ENCODE measurements at places on chromosomes 3 and 15.

DNA sequence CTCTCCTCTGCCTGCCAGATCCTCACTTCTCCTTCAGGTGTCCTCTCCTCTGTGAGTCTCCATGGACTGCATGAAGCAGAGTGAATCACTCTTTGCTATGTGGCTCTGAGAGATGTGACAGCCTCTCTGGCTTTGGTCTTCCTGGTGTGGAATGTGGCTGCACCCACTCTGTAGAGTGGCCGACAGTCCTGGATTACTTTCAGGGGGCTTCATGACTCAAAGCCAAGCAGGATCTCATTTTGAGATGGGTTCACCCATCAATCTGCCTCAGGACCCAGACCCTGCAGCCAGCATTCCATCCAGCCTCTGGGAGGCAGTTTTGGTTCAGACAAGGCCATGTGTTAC is 221.9 kb upstream of the LYSMD4 start:
- no peak for DNase-seq

DNA sequence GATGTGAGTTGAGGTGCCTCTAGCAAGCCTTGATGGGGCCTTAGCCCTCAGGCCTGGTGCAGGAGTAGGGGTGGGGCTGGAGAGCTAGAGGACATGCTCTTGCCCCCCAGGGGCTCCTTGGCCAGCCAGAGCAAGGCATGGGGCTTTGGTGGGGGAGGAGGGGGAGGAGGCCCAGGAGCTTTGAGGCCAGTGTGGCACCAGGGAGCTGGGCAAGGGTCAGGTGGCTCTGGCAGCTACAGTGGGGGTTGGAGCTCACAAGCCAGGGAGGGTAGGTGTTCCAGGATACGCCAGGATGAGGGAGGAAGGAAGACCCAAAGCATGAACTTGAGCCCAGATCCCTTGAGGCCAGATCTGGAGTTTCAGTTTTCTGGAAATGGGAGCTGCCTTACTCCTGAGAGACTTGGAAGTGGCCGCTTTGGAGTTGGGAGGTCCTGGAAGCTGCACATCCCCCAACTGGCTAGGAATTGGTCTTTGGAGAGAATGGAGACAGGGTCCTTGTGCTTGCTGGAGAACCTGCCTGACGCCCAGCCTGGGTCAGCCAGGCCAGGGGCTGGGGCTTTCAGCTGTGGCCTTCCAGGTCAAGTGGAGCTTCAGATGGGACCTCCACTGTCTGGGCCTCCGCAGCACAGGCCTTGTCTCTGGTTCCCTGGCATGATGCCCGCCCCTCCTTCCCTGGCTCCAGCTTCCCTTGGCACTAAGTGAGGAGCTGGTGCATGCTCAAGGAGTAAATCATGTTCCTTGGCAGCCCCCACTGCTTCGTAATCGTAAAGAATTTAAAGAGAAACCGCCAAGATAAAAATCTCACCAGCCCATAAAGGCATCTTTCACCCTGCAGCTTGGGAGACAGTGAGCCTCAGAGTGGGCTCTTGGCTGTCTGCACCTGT is 8.7 kb downstream of the SEMA3F start:
- no peak for DNase-seq

GRCh38 chr3:71905426-71905825 is 120.5 kb upstream of the PROK2 start:
- no peak for DNase-seq

DNA sequence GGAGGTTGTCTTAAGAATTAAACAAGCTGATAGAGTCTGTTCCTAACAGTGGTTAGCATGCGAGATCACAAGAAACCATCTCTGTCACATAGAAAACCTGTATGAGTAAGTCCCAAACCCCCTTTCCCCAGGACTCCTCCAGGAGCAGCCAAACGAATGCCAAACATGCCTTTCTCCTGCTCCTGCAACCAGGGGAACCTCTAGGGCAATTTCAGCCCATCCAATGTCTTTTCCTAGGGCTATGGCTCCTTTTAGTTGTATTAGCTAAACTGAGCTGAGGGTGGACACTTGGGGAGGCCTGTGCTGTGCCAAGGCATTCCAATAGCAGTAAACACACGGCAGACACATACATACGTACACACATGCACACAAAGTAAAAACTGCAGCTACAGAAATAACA is 36.5 kb upstream of the TIMP4 start:
- no peak for DNase-seq

GRCh38 chr3:98972720-98973119 is 71.2 kb upstream of the DCBLD2 start:
- no peak for DNase-seq

- DNase-seq, result no peak
Observed at GRCh38 chr15:34318277-34319079, 19.1 kb downstream of the SLC12A6 start.

DNA sequence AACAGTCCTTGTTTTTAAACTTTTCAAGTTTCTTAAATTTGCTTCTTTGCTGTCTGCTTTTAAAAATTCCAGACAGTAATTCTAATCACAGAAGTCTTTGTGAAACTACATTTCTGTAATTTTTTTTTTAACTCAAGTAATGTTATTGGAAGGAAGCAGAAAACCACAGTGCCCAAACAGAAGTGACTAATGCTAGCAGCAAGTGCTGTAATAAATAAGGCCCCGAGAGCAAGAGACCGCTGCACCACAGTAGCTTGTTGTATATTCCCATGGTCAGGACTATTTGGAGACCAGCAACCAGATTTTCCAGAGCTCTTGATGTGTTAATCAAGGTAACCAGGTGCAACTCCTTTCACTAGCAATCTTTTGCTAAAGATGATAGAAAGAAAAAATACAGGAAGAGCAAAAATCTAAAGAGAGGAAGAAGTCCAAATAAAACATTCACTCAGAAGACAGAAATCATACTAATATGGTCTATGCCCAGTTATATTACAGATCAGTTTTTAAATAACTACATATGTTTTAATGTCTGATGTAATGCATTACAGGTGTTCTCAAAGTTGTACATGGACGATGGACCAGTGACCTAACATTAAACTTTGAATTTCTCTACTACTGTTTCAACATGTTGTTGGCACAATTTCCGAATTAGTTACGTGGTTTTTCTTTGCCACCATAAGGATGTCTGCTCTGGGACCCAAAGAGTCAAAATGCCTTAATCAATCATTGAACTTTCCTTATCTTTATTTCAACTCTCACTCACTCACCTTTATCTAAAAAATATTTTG is 36.4 kb downstream of the WWTR1 start:
- no peak for DNase-seq

DNA sequence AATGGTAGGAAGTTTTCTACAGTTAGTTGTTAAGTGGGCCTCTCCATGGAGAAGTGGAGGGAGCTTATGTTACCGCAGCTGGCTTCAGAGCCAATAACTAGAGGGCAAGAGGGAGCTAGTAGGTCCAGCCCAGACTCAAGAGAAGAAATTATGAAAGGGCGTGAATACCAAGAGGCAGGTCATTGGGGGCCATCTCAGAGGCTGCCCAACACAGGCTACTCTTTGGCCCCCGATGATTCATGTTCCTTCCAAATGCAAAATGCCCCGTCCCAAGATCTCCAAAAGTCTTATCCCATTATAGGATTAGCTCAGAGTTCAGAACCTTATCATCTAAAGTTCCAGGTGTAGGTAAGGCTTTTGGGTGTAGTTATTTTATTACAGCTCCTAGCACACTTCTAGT is 94.5 kb downstream of the FNDC3B start:
- no peak for DNase-seq

DNA sequence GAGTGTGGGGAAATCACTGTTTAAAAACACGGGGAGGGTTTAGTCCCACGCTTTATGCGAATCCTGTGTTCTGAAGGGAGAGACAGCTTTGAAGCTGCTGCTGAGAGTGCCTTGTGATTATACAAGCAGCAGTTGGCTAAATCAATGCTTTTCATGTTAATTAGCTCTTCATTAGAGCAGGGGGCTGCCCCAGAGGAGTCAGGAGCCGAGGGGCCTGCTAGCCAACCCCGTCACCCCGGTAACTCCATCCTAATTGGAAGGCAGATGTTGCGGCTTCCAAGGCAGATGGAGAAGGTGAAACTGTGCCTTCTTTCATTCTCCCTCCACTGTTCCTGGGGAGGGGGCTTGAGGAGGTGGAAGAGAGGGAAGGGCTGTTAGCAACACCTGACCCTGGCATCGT is 92.4 kb upstream of the ANKRD34C start:
- DNase-seq, result no peak

GRCh38 chr15:65623103-65623502 is 1.4 kb downstream of the SLC24A1 start:
- DNase-seq, result no peak

DNA sequence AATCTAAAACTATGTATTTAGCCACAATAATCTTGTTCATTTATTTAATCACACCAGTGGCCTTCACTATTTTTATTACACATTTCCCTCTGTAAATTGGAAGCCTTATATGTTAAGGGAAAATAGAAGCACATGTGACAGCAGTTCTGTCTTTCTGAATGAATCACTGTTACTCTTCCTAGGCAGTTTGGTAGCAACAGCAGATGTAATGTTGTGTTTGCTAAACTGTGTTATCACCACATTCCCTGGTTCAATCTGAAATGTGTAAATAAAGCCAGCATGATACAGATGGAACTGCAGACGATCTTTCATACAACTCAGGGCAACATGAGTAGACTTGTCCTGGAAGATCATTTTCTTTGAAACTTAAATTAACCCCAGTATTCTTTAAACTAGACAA is 220.1 kb downstream of the MCTP2 start:
- DNase-seq, result no peak

- no peak for DNase-seq
Observed at GRCh38 chr3:108755686-108756085, 1.5 kb downstream of the RETNLB start.

- no peak for DNase-seq
Observed at GRCh38 chr3:2510591-2511145, 412.0 kb downstream of the CNTN4 start.

DNA sequence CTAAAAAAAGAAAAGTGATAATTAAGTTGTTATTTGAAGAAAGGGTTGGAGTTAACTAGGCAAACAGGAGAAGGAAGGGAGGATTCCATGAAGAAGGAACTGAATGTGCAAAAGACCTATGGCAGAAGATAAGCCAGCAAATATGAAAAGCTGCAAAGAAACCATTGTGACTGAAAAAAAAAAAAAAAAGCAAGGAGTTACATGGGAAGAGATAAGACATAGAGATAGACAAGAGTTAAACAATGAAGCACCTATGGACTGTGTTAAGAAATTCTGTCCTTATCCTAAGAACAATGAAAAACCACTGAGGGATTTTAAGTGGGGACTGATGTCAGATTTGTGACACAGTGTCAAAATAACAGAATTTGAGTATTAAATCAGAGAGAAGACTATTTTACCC is 17.0 kb downstream of the ZNF280D start:
- no peak for DNase-seq

GRCh38 chr3:7340795-7341194 is 479.9 kb downstream of the GRM7 start:
- no peak for DNase-seq

DNA sequence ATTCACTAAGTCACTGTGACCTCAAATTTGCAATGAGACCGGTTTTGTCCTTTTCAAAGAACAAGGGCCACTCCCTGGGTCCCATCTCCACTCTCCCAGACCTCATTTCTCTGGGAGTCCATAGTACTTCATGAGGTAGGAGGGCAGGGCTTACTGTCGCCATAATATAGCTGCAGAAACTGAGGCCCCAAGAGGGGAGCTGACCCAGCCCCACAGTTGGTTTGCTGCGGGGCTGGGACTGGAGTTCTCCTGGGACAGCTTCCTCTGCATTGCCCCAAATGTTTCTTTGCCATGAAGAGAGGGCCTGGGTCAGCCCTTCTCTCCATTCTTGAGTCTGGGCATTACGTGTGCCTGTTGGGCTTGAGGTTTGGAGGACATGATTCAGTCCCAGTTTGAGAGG is 60.1 kb downstream of the ITGA11 start:
- DNase-seq, result no peak

- no peak for DNase-seq
Observed at GRCh38 chr15:36039996-36040572, 494.1 kb upstream of the DPH6 start.

GRCh38 chr3:121592856-121593702 is at the start of gene FBXO40:
Gene FBXO40 (plus strand): TSS chr3:121593379. CDS start chr3:121620576, 27,197 bp downstream.
- DNase-seq, result no peak

DNA sequence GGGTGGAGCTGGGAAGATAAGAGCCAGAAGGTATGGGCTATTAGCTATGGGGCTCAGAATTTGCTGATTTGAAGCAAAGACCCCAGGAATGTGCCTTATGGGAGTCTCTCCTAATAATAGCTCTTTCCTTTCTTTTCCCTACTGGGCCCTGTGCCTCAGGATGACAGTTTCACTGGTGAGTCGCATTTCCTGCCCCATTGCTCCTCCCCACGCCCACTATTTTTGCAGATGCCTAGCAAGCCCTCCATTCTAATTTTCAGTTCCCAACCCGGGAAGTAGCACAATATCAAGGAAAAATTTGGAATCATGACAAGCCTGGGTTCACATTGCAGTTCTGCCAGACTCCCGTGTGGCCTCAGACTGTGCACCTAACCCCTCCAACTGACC is 583 bp downstream of the IL17RE start:
- DNase-seq, result no peak

GRCh38 chr3:4596612-4597011 is 103.5 kb downstream of the ITPR1 start:
- DNase-seq, result no peak

DNA sequence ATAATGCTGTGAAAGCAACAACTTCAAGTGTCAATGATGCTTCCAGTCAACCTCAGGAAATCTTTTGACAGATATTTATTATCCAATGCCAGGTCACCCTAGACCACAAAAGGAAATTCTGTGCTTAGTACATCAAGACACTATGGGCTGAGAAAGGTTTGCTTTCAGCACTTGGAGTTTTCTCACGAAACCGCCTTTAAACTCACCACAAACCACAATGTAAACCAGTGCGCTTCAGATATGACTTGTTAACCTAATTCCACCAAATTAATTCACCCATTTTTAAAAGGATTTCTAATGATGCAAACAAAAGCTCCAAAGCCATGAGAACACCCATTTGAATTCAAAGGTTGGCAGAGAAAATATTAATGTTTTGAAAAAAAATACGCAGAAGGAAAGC is 292.9 kb upstream of the NR2F2 start:
- no peak for DNase-seq

DNA sequence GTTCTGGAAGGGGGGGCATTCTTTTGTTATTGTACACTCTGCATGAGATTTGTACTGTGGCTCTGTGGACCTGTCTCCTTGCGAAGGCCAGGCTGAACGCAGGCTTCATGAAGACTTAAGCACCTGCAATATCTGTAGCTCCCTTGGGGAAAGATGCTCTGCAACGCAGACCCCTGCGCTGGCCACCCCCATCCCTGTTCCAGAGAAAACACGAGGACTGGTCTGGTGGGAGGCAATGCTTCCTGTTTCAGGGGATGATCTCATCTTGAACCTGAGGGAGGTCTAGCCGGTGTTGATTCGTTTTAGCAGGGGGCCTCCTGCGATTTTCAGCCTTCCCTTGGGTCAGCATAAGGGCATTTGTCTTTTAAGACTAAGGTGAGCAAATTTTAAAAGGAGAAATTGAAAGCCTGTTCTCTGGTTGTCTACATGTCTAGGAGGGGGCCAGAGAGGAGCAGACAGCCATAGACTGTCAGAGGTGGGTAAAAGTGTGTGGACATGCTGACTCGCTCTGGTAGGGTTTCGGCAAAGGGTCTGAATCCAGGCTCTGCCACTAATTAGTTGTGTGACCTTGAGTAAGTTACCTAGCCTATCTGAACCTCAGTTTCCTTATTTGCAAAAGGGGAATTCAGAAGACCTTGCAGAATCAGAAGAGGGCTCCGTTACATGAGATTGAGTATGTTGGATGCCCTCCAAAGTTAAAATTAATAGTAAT is 80.9 kb upstream of the RASGRF1 start:
- DNase-seq, result no peak

- no peak for DNase-seq
Observed at GRCh38 chr3:33775363-33775762, 23.1 kb upstream of the PDCD6IP start.

- no peak for DNase-seq
Observed at GRCh38 chr3:24678421-24678865, 183.8 kb upstream of the THRB start.

Data from activated CD4-positive, CD25-positive, alpha-beta regulatory T cell (primary cell).